Choroid plexus epithelial cell (primary cell): ENCODE measurements at places on chromosomes 4 and X.

DNA sequence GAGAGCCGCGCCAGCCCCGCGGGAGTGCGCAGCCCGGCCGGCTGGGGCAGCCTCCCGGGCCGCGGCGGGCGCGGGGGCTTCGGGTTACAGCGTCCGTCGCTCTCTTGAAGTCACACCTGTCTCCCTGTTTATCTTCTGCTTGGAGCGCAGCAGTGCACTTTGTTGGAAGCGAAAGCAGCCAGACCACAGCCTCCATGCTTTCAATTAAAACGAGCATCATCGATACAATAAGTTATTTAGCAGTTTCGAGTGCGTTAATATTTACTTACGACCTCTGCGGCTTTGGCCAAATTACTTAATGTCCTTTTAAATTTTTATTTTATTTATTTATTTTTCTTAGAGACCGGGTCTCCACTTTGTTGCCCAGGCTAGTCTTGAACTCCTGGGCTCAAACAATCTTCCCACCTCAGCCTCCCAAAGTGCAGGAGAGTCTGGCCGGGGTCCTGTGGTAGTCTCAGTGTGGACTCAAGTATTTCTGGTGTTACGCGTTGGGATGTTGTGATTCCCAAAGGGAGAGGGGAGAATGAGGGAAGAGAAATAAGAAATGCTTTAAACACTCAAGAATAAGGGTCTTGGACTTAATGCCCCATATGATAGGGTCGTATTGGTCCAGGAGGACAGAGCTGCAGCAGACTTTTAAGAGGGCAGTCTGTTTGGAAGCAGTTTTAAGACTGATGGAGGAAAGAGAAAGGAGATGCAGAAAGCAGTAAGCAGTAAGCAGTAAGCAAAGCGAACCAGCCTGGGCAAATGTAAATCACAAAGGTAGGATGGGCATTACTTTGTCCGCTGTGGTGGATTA, 504 bp upstream of the PDLIM3 start:
- no peak for DNase-seq

DNA sequence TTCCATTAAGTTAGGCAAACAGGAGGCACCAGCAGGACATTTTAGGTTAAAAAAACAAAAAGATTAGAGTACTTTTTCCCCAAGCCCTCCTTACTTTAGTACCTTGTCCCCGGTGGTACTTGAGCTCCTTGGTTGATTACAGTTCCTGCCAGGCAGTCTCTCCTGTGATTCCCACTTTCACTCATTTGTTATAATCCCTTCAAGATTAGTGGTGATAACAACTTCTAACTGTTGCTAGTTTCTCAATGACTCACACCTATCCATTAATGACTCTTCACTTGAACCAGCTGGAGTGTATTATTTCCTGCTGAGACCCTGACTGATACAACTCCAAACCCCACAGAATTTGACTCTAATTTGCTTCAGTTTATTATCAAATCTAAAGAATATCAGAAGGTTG, 765.0 kb upstream of the DIAPH2 start:
- DNase-seq: no peak

- no peak for DNase-seq
These were observed 111.7 kb downstream of the LINC00632 start for GRCh38 chrX:140821280-140821679.

DNA sequence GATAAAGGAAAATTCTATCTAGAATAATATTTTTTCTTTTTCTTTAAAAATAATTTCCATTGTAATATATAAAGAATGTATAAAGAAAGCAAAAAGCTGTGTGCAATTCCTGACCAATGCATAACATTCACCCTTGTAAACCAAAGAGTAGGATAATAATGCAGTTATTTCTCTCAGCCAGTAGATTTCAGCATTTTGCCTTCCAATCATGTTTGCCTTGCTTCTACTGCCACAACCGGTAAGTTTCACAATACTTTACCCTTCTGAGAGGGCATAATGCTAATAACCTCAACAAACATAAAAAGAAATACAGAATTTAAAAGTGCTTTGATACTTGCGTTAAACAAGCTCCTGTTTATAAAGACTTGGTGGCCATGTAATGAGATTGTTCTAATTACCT, 59.9 kb downstream of the CHIC2 start:
- peak; percentile 33 for DNase-seq
